ENCODE measurements at places on chromosomes 5 and 9. TPM values are rescaled to one million over a fixed set of nuclear protein-coding genes. Genes with fewer than 3 reads are reported as not detected.

- DNase-seq: no peak
Measured at GRCh38 chr9:120931231-120932085, 4.9 kb upstream of the TRAF1 start.

- DNase-seq: no peak
Measured at GRCh38 chr5:45774528-45774927, 78.3 kb upstream of the HCN1 start.

The TRPM3 gene
- 0.35 TPM for total RNA-seq

- no peak for DNase-seq
Measured at GRCh38 chr9:86500667-86501435, 146.6 kb upstream of the TUT7 start.

The GLDC gene
- total RNA-seq: 1.7 TPM

The WNT8A gene
- total RNA-seq: not detected

DNA sequence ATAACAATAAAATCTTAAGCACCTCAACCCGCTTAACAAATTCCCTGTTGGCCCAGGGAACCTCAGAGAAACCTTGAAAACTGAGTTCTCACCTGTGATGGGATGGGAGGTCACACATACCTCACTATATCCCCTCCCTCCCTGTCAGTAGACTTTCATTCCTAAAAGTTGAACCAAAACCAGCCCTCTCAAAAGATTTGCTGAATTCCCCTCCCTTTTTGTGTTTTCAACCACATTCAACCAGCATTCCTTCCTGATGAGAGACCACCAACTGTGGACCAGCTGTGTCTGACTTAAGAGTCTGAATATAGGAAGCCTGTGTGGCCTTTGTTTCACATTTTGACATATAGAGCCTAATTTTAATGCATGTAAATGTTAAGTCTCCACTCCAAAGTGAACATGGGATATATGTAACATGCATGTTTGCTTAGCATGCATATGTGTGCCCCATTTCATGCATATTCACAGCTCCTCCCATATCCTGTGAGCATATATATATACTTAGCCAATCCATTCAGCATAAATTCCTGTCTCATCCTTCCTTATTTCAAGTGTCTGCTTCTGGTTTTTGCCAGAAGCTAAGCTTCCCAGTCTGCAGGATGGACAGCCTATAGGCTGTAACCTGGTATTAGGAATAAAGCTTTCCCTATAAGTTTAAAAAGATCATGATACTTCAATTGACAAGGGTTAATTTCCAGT lies 604.6 kb downstream of the PTPRD start:
- no peak for DNase-seq

The ZNF883 gene
- total RNA-seq: 0.78 TPM

DNA sequence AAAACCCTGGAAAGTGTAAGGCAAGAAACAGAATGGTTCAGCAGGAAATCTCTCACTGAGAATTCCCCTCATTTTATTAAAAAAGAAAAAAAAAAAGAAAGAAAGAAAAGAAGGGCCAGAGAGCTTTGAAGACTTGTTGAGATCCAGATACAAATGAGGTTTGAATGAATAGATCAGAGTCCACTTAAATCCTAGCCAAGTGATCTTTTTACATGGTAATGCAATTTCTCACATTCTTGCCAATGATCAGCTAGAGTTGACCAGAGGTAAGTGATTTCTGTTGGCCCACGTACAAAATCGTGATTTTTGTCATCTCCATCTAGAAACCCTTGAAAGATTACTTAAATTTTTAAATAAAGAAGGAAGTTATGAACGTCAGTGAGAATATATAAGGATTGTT lies 261.5 kb upstream of the PCSK5 start:
- DNase-seq: no peak

- DNase-seq: no peak
Measured at GRCh38 chr9:91900055-91900796, 49.8 kb downstream of the ROR2 start.

DNA sequence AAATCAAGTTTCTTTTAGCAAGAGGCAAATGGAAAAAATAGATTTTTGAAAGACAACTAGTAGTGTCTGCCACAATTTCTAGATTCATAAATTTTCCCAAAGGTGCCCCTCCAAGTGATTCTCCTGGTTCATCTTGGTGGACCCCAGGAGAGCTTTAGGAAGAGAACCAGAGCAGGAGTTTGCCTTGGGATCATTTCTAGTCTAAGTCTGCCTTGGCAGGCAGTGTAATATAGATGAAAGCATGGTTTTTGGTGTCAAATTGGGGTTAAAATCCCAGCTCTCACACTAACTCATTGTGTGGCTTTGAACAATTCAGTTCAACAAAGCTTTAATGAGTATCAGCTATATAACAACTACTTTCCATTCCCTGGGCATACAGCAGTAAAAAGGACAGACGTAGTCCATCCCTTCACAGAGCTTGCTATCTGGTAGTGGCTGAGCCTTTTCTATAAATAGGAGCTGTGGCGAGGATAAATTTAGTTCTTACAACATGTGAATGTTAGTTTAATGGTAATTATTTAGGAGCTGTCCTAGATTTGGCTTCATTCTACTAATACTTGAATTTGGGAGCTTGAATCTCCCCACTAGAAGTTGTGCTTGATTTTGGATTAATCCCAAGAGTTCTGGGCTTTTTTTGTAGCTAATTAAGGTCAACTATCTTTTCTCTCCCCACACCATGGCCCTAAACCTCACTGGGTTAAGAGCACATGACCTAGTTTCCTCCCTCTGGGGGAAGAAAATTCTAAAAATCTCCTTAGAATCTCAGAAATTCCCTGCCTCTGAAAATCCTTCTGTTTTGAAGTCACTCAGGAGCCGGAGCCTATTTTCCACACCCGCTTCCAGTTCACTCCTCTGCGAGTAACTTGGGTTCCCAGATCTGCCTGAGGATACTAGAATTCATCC lies 197.8 kb downstream of the PCSK1 start:
- no peak for DNase-seq

GRCh38 chr5:128778474-128778873 lies 186.8 kb upstream of the SLC27A6 start:
- no peak for DNase-seq

All from upper lobe of right lung (tissue), 1 donor.